Activated naive CD4-positive, alpha-beta T cell treated with Interleukin-2 at 50 U/mL for 16 hours (primary cell): ENCODE measurements at places on chromosomes 12 and 14.

DNA sequence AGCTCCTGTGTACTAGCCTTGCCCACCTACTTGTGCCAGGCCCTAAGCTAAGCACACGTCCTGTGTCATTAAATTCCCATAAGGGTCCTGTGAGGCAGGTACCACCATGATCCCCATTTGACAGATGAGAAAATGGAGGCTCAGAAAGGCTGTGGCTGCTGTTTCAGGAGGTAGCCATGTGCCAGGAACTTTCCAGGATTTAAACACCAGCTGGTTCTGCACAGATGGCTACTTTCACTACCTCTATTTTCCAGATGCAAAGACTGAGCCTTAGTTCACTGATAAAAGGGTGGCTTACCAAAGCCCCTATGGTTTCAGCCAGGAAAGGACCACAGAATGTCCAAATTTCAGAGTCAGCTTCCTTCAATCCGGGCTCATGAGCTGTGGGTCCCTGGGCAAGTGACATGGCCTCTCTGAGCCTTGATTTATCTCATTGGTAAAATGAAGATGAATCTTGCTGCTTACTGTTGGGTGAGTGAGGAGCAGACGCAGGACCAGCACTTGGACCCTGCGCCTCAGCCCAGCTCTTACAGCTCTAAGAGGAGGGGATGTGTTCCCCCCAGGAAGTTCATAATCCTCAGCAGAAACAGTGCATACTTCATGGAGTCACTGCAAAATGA, 23.5 kb downstream of the CMKLR1 start:
- DNase-seq, result no peak

DNA sequence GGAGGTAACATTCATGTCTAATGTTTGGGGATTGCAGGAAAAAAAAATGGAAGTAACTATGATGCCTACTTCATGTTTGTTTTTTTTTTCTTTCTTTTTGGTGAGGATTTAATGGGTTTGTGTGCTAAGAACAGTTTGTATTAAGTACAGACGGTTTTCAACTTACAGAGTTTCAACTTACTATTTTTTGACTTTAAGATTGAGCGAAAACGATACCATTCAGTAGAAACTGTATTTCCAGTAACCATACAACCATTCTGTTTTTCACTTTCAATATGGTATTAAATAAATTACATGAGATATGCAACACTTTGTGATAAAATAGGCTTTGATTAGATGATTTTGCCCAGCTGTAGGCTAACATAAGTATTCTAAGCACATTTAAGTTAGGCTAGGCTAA, 10.4 kb downstream of the TECPR2 start:
- DNase-seq, result no peak

DNA sequence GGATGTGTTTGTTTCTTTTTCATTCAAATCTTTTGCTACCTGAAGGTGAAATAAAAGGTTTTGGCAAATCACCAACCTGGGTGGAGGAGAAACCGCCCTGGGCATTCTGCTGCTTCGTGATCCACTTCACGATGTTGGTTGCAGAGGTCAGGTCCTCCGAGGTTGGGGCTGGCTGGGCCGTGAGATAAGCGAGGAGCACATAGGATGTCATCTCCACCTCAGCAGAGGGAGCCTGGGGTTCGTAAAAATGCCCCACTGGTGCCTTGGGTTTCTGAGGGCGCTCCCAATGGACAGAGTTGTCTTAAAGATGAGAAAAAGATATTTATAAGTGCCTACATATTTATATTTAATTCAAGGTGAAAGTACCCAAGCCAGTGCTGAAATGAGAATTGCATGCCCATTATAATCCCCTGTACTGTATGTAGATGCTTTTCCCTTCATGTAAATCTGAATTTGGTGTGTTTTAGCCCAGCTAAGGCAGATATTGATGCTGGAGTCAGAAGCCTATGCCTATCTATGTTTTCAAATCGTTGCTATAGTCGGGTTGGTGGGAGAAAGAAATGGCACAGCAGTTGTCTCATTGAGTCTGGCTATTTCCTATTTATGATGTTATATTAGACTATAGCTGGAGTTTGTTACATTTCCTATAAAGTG, 41.1 kb downstream of the A2M start:
- no peak for DNase-seq

- DNase-seq, result no peak
Observed at GRCh38 chr14:24057867-24058259, 6.1 kb downstream of the CARMIL3 start.

DNA sequence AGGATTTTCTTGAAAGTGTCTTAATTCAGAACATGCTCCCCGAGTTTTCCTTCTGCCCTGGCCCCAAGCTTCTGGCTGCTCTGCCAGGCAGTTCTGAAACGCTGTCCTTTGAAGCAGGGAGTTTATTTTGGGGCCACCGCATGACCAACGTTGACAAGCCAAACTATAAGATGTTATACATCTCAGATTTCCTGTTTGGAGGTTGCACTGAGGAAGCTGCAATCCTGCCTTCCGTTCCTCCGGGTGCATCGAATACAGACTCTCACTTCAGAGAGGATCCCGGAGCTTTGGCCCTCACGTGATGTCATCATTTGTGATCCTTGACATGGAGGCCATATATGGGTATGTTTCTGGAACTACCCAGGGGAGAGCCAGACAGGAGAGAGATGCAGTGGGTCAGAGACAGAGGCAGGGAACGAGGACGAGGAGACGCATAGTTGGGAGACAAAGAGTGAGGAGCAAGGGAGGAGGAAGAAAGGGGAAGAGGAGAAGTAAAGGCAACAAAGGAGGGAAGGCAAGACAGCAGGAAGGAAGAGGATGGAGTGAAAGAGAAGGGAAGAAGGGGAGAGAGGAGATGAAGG, at the start of gene ASB2:
Gene ASB2 (minus strand): TSS at position 94 of the 581 bp plus-strand sequence. CDS start 12,031 bp downstream, outside the sequence.
- DNase-seq, result peak; percentile 36

DNA sequence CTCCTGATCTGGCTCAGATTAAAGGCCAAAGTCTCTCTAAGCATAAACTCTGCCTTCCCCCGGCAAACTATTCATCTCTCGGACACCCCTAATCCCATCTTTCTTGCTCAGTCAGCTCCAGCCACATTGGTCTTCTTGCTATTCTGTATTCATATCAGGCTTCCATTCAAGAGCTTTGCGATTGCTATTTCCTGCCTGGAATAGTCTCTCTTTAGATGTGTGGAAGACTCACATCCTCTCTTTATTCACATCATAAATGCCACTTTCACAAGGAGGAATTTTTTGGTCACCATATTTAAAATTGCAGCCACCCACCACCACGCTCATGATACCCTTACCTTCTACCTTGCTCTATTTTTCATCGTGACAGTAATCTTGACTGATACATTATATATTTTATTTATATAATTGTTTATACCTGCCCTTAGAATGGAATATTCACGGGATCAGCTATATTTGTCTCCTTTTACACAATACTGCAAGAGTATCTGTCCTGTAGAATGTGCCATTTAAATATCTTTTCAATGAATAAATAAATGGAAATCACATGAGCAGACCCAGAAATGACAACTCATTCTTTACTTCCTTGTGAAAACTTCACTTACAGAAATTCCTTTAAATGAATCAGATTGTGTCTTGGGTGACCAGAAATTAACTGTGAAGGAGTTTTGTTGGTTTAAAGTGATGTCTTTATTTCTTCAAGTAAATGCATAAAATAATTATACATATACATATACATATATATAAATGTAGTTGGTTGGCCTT, 780.6 kb upstream of the FLRT2 start:
- no peak for DNase-seq

GRCh38 chr14:50055461-50056228, 60.7 kb downstream of the VCPKMT start:
- no peak for DNase-seq

- DNase-seq, result no peak
Observed at GRCh38 chr14:23514644-23514957, 37.0 kb downstream of the ZFHX2 start.

DNA sequence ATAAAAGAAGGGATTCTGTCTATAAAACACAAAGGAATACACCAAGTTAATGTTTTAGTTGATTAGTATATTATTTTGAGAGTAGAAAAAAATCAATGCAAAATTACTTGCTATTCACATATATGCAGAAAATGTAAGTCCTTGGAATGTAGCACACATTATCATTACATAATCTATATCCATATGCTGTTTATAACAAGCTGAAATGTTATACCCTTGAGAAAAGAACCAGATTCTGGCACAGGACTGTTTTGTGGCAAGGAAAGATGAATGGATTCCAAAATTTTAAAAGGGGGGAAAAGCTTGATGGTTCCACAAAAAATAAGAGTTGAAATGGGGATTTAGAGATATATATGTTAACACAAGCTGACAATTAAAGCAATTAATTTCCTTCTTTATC, 153.6 kb downstream of the MSRB3 start:
- DNase-seq, result no peak

GRCh38 chr12:102299731-102300130, 102.1 kb upstream of the PMCH start:
- DNase-seq, result no peak

DNA sequence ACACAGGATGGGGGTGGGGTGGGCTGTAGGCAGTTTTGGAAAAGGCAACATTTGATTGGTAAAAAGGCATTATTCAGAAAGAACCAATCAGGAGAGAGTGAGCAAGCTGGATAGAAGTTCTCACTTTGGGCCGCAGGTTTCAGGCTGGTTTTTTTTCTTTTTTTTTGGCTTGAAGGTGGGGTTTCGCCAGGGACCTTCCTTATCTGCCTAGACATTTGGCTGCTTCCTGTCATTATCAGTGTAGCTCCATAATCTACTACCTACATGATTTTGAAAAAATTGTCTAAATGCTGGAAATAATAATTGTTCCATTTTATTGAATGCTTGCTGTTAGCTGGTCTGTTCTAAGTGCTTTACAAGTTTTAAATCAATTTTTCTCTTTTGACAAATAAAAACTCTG, 649.0 kb downstream of the TMTC2 start:
- DNase-seq, result no peak

GRCh38 chr12:51442324-51442723, 17.7 kb downstream of the SLC4A8 start:
- no peak for DNase-seq

DNA sequence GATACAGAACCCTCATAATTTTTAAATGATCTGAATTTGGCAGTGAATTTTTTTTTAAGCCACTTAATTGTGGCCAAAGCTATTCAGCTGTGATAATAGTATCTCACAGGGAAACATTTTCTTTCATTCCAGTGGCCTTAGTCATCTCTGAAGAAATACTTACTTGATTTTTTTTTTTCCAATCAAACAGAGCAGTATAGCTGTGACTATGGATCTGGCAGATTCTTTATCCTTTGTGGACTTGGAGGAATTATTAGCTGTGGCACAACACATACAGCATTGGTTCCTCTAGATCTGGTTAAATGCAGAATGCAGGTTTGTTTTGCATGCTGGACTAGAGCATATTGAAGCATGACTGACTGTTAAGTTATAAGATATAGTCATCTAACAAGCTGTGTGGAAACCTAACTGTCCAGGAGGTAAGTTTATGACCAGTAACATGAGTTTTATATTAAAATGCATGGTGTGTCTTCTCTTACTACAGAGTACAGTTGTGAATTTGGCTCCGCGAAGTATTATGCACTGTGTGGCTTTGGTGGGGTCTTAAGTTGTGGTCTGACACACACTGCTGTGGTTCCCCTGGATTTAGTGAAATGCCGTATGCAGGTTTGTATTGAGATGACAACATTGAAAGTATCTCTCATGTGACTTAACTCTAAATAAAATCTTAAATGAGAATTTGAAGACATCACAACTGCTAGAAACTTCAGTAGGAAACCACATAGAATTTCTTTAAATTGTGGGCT, 1.9 kb downstream of the SLC25A3 start:
- peak; percentile 14 for DNase-seq

GRCh38 chr12:109597414-109597794, 23.8 kb downstream of the MVK start:
- DNase-seq, result no peak

DNA sequence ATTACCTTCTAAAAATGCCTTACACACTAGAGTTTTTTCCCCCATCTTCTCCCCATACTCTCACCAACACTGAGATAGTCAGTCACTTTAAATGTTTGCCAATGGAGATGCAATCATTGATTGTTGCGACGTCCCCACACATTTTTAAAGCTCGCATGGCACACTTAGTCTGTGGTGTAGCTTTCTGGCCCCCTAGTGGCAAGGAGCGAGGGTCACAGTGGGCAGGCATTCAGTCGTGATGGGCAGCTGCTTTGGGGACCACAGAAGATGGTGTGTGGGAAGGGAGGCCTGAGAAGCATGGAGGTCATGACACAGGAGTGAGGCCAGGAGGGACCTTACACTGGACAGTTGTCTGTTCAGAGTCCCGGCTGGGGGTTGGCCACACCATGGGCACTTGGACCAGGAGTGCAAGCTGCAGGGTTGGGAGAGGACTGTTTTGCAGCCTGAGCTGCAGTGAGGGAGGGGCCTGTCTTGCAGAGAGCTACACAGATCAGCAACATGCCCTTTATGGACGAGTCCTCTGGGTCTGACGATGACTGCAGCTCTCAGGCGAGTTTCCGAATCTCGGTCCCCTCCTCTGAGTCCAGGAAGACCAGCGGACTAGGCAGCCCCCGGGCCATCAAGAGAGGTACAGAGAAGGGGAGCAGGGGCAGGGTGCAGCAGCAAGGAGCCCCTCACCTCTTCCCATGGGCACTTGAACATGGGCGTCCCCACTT, 28.6 kb downstream of the PIGH start:
- peak; percentile 70 for DNase-seq

GRCh38 chr12:6607751-6608591, 792 bp upstream of the CHD4 start:
- peak; percentile 75 for DNase-seq

DNA sequence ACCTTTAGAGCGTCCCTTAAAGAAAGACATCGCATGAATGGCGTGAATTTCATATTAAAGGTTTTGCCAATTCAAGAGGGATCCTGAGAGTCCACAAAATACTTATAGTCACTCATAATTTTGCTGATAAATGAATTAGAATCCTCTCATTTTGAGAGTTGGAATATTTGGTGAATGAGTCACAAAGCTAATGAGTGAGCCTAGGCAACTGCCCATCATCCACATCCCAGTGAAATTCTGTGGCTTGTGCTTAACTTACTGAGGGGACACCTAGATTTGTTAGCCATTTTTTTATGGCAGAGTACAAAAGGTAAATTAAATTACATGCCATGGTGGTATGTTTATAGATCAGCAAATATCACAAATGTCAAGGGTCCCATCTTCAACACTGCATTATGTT, 12.7 kb upstream of the NOXRED1 start:
- no peak for DNase-seq

DNA sequence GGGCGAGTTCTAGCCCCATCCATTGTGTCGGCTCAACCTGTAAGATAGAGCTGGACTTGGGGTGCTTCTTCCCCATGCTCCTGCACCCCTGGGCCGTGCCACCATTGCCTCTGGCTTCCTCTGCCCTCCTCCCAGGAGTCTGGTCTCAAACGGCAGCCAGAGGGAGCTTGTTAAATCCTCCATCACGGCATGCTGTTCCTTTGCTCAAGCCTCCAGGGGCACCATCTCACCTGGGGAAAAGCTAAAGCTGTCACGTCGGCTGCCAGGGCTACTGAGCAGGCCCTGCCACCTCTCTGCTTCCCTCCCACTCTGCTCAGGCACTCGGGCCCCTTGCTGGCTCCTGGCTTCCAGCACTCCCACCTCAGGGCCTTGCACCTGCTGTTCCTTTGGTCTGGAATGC, 140.4 kb downstream of the RBM19 start:
- no peak for DNase-seq

- no peak for DNase-seq
Observed at GRCh38 chr12:31518680-31519227, 72.2 kb downstream of the DENND5B start.
